EH (cell line): ENCODE measurements at places on chromosomes 7 and 10.

GRCh38 chr7:97005183-97006054, at the start of gene DLX6:
DLX6 (plus strand) TSS chr7:97005553; CDS start chr7:97005978, 425 bp downstream.
- DNase-seq = peak; percentile 53

GRCh38 chr10:87671139-87671815, 11.6 kb downstream of the PAPSS2 start:
- peak; percentile 46 for DNase-seq

- DNase-seq = peak; percentile 75
Observed at GRCh38 chr10:113094114-113094486, 144.1 kb downstream of the TCF7L2 start.

- DNase-seq = peak; percentile 6
Observed at GRCh38 chr10:74187237-74187636, 36.2 kb downstream of the ADK start.

DNA sequence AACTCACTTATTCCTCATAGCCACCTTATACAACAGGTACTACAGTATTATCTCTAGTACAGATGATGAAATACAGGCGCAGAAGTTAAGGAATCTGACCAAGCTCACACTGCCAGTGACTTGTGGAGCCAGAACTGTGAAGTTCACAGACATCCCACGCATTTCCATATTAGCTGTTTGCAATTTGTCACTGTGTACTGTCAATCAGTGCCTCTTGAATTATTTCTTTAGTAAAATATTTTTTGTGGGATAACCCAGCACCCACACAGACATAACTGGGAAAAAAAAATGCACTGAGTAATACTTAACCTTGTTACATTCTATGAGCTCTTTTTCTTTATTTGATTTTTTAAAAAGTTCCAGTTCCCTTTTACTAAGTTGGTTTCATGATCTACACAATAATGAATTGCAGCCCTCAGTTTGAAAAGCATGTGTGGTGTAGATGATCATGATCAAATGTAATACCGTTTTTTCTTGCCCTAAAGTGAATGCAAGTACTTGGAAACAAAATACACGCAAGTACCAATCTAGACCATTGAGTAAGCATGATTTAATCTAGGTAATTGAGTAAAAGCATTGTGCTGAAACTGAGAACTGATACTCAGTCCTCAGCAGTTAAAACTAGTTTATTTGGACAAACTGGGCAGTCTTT, 14.1 kb downstream of the CUL1 start:
- peak; percentile 18 for DNase-seq

DNA sequence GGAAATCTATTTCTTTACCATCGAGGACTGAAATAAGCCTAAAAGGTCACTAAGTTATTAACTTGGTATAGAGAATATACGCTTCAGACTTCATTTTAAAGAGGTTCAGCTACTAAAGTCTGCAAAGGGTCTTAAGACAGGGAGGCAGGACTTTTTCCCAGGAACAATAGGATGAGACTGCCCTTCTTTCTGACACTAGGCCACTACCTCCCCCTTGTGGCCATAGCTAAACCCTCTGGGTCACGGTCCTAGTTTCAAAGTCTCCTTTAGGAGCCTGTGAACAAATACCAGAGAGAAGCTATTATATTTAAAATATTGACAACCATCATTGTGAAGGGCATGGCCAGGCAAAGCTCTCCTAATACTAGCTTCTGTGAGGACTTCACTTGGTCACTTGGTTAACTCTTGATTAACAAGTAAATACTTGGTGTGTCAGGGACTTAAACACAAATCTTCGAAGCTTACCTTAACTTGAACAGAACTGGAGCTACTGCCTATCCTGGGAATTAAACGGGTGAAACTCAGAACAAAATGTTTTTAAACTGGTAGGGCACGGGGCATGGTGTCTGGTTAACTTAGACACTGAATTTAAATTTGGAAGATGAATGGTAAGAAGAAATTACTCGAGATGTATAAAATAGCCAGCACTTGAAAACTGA, 75.6 kb downstream of the CCDC6 start:
- peak; percentile 59 for DNase-seq

GRCh38 chr10:102492983-102493382, 9.5 kb downstream of the ACTR1A start:
- no peak for DNase-seq
